Activated T-cell treated with anti-CD3 and anti-CD28 coated beads for 24 hours (primary cell): ENCODE measurements at places on chromosomes 5 and 9.

GRCh38 chr9:16710888-16711287 lies 159.6 kb downstream of the BNC2 start:
- no peak for DNase-seq

DNA sequence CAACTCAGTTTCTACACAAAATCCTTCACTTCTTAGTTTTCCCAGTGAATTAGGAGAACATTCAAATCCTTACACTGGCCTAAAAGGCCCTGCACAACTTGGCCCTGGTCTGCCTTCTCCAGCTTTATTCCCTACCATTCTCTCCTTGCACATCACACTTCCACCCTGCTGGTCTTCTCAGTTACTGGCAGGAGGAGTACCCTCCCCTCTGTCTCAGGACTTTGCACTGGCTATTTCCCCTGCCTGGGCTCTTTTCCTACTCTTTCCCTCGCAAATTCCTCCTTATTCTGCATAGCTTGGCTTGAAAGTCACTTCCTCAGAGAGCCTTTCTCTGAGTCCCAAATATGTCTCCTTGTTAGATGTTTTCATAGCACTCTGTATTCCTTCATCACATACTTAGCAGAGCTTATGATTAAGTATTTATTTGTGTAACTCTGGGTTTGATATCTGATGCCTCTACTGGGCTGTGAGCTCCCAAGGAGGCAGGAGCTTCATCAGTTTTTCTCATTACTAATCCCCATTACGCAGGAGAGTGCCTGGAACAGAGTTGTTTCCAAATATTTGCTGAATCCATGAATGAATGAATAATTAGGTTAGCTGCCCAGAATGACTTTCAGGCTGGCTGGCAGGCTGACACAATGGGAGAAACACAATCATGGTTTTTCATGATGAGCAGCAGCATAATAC lies 159.8 kb upstream of the KLF9 start:
- DNase-seq = no peak

DNA sequence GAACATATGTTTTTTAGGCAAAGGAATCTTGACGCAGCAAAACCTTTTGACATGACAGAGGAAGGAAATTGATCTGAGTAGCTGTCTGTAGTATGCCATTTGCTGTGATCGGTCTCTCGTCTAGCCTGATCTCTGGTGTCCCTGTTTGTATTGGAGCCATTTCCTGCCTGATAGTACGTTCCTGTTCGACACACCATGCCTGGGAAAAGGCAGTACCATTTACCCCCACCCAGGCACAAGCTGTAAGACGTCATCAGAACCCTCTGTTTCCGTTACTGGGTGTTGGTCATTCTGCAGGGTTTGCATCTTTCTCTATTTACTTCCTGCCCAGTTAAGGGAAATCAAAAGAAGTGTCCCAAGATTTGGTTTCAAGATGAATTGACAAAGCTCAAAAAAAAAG lies 129.7 kb downstream of the CEMIP2 start:
- no peak for DNase-seq

DNA sequence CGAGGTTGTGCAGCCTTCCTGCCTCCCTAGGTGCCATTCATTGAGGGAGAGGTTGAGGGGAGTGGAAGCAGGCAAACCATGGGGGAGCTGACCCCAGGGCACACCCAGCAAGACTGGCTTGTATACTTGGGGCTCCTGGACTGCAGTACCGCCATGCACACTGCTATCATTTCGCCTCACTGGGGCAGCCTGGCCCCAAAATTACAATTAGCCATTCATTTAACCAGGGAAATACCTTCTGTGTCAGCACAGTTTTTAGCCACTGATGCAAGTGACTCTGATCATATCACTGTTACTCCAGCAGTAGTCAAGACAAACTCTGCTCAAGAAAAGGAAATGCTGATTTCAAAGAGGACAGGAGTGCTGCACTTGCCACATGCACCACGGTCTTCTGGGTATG lies 109.7 kb downstream of the TRIO start:
- DNase-seq = no peak

DNA sequence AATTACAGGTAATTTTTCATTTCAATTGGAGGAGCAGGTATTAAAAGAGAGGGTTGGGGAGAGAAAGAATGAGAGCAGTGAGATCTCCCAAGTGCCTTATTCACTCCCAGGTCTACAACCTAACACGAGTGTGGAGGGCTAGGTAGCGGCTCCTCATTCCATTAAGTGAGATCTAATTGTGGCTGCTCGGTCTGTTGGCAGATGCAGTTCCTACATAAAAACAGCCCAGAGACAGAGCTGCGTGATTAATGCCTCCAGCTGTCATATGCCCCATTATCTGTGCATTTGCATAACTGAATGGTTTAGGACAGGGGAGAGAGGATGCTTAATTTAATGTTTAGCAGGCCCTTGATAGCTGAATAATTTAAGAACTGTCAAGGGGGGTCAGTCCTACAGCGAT lies 100.5 kb downstream of the PSAT1 start:
- DNase-seq = no peak

DNA sequence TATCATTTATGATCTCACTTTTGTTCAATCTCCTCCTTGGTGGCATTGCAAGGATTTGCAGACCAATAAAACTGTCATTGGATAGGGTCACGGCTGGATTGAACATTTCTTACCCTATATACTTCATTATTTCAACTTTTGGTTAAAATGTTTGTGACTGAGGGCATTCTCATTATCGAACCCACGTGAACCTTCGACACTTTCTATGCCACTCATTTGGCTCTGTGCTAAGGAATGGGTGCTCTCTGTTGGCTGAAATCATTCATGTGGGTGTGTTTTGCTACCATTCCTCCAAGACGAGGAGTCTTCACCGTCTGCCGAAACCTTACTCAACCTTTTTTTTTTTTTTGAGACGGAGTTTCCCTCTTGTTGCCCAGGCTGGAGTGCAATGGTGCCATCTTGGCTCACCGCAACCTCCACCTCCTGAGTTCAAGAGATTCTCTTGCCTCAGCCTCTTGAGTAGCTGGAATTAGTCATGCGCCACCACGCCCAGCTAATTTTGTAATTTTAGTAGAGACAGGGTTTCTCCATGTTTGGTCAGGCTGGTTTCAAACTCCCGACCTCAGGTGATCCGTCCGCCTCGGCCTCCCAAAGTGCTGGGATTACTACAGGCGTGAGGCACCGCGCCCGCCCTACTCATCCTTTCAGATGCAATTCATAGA lies 62.5 kb downstream of the CSNK1A1 start:
- no peak for DNase-seq

GRCh38 chr9:32468740-32469139 lies 57.3 kb downstream of the RIGI start:
- no peak for DNase-seq

DNA sequence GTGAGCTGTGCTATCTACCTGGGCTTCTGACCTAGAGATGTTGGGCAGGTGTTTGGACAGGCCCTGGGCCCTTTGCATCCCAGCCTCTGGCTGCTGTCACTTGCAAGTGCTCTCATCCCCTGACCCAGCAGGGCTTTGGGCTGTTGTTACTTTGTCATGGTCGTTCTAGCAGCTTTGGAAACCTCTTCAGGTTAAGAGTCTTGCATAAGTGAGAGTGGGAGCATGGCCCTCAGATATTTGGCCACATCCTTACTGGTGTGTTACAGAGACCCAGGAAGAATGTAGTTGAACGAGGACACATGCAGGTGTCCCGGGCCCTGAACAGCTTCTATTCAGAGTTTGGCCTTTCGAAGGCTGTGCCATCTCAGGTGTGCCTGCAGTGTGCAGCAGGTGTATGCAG lies 4.5 kb downstream of the TENT4A start:
- no peak for DNase-seq

GRCh38 chr9:78131969-78132700 lies 100.5 kb upstream of the GNAQ start:
- no peak for DNase-seq

DNA sequence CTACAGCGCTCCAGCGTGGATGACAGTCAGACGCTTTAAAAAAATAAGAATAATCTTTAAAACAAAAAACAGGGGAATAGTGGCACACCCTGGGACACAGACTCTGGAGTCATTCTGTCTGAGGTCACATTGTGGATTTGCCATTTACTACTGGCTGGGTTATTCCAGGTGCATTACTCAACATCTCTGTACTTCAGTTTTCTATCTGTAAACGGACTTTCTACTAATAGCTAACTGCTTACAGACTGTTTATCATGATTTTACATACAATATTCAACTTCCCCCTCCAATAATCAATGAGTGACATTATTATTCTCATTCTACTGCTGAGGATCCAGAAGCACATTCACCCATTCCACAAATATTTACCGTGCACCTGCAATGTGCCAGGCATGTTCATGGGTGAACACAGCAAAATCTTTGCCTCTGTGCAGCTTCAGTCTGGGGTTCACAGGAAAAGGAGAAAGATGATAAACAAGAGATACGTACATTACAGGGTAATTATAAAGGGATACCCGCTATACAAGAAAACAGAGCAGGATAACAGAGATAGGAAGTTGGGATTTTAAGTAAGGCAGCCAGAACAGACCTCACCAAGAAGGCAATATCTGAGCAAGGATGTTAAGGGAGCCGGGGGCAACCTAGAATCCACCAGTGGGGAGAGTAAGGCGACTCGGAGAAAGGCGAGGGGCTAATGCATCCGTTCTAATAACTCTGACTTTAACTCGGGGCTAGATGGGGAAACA lies 984 bp upstream of the RAD23B start:
- DNase-seq = no peak

- DNase-seq = no peak
Measured at GRCh38 chr9:133130685-133131244, 9.7 kb upstream of the RALGDS start.

GRCh38 chr5:64015824-64016223 lies 53.6 kb upstream of the HTR1A start:
- DNase-seq = no peak

DNA sequence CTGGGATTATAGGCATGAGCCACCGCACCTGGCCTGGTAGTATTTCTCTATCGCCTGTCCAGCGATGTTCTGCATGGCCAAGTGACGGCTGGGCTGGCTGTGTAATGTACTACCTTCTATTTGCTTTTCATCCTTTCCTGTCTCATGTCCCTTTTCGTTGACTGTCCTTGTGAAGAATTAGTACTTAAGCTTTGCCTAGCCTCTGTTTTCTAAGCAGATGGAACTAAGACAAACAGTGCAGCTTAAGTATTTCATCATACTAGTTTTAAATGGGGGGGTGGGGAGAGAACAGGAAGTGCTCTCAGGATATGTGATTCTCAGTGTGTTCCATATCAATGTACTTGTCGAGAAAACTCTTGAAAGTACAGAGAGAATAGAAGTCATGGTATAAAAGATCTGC lies 31.7 kb upstream of the CCL21 start:
- no peak for DNase-seq

GRCh38 chr9:92406477-92406876 lies 2.1 kb upstream of the OGN start:
- DNase-seq = peak; percentile 3

DNA sequence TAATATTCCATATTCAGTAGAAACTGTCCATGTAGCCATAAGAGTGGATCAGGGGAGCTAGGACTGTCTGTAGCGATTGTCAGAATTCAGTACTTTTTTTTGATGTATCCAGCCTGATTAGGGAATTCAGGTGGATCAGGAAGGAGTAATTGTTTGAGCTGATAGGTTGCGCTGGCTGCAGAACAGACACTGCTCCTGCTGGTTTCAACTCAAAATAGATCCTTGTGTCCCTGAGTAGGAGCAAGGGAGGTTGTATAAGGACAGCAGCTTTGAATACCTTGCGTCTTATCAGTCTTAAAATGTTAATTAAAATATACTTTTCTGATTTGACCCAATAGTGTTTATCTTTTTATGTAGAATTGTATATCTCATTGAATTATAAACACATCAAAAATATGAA lies 229.6 kb downstream of the KDM4C start:
- no peak for DNase-seq

DNA sequence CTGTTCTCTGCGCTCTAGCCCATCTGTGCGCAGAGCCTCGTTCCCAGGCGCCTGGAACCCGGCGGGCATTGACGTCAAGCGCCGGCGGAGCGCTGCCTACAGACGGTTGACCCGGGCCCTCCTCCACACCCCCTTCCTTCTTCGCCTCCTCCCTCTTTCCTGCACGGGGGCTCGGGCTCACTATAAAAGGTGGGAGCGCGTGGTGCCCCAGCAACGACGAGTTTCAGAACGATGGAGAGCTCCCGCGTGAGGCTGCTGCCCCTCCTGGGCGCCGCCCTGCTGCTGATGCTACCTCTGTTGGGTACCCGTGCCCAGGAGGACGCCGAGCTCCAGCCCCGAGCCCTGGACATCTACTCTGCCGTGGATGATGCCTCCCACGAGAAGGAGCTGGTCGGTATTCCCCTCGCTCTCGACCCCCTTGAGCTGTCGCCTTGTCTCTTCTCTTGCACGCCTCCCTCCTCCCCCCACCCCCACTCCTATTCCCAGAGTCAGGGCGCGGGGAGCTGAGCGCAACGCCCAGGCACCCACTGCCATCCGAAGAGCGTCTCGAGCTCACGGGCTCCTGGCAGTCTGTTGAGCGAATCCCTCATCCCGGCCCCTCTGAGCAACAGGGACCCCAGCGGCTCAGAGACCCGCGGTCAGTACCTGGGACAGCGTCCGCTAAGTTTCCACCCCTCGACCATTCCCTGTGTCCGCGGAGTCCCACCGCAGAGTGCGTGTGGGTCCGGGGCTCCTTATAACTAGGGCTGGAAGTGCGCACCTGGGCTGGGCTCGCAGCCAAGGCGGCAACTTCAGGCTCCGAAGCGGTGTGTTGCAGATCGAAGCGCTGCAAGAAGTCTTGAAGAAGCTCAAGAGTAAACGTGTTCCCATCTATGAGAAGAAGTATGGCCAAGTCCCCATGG lies at the start of gene CARTPT:
Gene CARTPT, plus strand, starts transcription at position 213 of the 902 bp plus-strand sequence. Its CDS starts 19 bp downstream, at position 232.
- no peak for DNase-seq

- DNase-seq = no peak
Measured at GRCh38 chr9:123834889-123835562, 94.9 kb downstream of the DENND1A start.

- DNase-seq = no peak
Measured at GRCh38 chr5:91598216-91598615, 215.1 kb upstream of the ARRDC3 start.

- no peak for DNase-seq
Measured at GRCh38 chr5:30042677-30043076, 1150.8 kb upstream of the CDH6 start.

- peak; percentile 20 for DNase-seq
Measured at GRCh38 chr5:82365744-82366228, 87.6 kb upstream of the RPS23 start.
